Activated T-cell treated with anti-CD3 and anti-CD28 coated beads for 24 hours (primary cell): ENCODE measurements at places on chromosomes 12 and 14.

- no peak for DNase-seq
Observed at GRCh38 chr12:115199831-115200230, 515.9 kb upstream of the TBX3 start.

GRCh38 chr14:56474419-56475022, 105.1 kb upstream of the TMEM260 start:
- DNase-seq = no peak

DNA sequence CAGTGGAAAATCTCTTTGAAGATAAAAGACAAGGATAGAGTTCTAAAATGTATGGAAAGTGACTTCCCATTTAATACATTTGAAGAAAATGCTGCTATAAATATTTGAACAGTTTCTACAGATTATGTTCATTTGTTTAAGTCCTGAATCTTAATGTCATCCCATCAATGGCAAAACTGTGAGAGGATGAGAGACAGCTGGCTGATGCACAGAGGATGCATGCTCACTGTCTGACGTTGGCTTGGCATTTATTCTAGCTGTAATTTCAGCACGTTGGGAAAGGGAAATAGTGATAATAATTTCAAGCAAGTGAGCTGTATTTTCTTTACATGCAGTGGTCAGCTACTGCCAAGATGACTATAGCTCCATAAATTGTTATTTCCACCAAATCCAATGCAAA, 40.5 kb downstream of the PPFIA2 start:
- no peak for DNase-seq

DNA sequence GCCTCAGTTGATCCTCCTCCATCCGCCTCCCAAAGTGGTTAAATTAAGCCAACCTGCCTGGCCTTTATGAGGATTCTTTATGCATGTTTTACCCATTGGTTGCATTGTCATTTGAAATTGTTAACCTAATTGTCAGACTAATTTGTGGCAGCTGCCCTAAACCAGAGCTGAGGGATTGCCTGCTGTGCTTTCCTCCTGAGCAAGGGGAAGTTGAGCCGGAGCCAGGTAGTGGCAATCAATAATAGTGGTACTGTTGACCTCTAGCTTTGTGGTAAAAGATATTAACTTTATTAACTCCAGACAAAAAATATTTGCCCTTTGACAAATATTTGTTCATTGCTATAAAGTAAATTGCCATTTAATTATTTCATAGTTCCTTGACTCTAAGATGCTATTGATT, 5.6 kb upstream of the HEBP1 start:
- DNase-seq = no peak

DNA sequence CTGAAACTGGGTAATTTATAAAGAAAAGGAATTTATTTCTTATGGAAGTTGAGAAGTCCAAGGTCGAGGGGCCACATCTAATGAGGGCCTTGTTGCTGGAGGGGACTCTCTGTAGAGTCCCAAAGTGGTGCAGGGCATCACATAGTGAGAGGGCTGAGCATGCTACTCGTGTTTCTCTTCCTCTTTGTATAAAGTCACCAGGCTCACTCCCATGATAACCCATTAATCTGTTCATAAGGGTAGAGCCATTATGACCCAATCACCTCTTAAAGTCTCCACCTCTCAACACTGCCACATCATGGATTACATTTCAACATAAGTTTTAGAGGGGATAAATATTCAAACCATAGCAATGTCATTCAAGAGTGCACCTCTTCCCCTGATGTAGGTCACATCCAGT, 79.1 kb upstream of the ATP2B1 start:
- no peak for DNase-seq

DNA sequence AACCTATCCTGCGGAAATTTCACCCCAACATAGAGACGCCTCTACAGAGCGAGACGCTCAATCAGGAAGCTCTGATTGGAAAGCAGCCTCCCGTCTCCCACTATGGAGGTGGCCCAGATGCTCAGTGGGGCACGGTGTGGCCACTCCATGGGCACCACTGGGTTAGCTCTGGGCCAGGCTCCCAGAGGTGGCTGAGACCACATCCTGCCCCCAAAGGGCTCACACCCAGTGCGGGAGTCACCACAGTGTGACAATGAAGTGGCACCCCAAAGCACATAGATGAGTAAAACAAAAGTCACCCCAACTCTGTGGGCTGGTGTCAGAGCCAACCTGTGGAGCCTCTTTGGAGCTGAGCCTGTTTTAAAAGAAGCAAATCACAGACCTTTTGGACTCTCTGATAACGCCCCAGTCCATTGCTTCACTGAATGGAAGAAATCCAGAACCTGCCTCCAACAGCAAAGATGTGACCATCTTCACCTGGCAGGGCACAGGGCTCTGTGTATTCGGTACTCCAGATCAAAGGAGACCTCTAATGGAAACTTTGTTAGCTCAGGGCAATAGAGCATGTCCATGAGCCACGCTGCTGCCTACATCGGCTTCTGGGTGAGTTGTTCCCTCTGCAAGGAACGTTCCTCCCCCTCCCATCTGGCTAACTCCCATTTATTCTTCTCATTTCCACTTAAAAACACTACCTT, 19.6 kb downstream of the CLMN start:
- no peak for DNase-seq

DNA sequence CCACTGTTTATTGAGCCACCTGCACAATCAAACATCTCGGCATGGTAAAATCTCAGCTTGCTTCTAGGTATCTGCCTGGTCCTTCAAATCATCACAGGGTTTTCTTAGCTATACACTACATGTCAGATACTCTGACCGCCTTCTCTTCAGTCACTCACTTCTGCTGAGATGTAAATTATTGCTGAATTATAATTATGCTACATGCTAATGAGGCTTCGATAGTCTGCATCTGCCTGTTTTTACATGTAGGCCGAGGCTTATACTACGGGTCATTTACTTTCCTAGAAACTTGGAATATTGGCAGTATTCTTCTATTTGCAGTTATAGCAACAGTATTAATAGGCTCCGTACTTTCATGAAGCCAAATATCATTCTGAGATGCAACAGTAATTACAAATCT, 77.6 kb downstream of the SINHCAF start:
- DNase-seq = no peak

- DNase-seq = no peak
Observed at GRCh38 chr14:20002319-20002718, 356 bp downstream of the OR4Q2 start.

DNA sequence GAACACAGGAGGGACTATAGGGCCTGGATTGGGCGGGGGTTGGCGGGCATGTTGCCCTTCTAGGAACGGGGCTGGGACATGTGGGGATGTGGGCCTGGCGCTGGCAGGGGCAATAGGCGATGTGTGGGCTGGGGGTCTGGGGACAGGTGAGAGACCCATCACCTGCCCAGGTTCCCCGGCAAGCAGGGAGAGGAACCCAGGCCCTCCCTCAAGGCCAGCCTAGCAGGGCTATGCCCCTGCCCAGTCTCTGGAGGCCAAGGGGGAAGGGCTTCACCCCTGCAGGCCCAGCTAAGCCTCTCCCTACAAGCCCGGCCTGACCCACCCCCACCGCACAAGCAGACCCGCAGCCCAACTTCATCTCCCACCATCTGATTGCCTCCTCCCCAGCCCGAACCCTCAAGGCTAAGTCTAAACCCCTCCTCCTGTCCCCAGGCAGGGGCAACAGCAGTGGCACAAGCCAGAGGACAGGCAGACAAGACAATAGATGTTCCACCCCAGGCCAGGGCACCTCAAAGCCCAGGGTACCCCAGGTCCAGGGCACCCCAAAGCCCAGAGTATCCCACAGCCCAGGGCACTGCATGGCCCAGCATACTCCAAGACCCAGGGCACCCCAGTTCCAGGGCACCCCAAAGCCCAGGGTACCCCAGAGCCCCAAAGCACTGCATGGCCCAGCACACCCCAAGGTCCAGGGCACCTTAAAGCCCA, 6.5 kb downstream of the JAG2 start:
- DNase-seq = no peak

DNA sequence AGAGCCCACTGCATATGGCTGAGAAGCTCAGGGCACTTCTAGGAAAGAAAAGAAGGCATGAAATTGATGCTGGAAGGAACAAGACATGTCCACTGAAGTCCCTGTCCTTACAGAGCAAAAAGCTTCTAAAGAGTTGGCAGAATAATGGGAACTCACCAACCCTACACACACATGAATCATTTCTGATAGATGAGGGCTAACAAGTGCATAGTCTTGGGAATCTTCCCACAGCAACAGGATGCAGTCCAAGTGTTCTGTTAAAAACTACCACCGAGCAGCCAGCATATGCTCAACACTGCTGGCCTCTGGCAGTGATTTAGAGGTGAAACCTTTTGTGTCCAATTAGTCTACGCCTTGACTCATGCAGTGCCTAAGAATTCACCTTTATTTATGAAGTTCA, 44.8 kb downstream of the RHOJ start:
- no peak for DNase-seq

DNA sequence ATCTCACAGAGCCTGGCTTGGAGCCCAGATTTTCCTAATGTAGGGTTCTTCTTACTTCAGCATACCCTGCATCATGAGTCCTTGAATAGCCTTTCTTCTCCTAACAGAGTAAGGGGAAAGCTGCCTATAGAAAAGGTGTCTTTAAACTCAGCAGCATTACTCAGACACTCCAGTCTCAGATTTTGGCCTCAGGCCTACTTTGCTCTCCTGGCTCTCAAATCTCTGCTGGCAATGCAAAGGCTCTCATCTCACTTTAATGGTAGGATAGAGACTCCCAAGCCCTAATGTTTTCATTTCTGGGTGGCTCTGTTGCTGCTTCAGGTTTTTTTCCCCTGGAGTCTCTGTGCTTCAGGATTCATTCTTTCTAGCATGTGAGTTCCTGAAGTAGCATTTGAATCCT, 9.1 kb upstream of the NKX2-8 start:
- no peak for DNase-seq

- no peak for DNase-seq
Observed at GRCh38 chr12:113136990-113137511, 1.5 kb upstream of the RASAL1 start.
